ENCODE measurements at places on chromosomes 3 and 15.

GRCh38 chr15:68192117-68192516 is 13.0 kb downstream of the CALML4 start:
- no peak for DNase-seq

- no peak for DNase-seq
These were observed 16.3 kb upstream of the VPS8 start for GRCh38 chr3:184795522-184796190.

GRCh38 chr15:63439536-63440264 is 58.1 kb upstream of the CA12 start:
- no peak for DNase-seq

DNA sequence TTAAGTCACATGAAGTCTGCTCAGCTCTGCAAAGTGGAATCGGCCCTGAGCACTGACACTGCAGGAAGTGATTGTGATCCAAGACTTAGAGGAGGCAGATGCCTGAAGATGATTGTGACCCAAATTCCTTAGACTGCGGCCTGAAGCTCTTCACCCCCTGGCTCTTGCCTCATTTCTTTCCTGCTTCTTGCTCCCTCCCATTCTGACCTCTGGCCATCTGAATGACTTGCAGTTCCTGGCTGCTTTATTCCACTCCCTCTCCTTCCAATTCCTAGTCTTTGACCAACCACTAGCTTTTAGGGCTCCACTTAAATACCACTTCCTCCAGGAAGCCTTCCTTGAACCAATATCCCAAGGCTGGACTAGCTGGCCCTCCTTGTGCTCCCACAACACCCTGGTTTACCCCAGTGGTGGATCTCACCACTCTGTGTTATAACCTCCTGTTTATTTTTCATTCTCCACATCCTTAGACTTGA is 9.9 kb upstream of the EPB42 start:
- no peak for DNase-seq

- no peak for DNase-seq
These were observed 48.2 kb downstream of the MDFIC2 start for GRCh38 chr3:70264122-70264780.

DNA sequence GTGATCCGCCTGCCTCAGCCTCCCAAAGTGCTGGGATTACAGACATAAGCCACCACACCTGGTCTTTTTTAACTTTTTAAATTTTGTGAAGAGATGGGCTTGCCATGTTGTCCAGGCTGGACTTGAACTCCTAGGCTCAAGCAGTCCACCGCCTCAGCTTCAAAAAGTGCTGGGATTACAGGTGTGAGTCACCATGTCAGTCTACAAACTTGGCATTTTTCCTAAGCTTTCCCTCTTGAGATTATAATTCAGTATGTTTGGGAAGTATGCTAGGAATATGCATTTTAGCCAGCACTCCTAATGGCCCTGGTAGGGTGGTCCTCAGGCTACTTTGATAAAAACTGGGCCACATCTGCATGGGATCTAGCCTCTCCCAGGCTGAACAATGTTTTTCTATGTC is 4.4 kb downstream of the WDR73 start:
- no peak for DNase-seq

- DNase-seq, result no peak
These were observed 226.0 kb upstream of the CGNL1 start for GRCh38 chr15:57150066-57150865.

DNA sequence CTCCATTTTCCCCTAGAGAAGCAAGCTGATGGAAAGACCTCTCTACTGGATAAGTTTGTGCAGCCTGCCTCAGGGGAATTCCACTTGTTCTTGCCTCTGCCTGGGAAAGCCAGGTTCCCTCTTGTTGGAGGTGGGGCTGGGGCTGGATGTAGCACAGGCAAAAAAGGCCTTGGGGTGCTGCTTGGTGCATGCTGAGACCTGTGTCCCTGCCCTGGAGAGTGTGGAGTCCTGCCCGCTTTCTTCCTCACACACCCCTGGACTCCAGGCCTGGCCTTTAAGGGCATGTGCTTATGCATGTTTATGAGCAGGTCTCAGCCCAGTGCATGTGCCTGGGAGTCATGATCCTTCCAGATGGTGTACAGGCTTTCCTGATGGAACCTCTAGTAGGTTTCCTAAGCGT is 23.5 kb upstream of the JMJD7 start:
- no peak for DNase-seq

GRCh38 chr3:7332696-7333095 is 471.8 kb downstream of the GRM7 start:
- DNase-seq, result no peak

- no peak for DNase-seq
These were observed 83.5 kb upstream of the LIPC start for GRCh38 chr15:58348095-58348812.

- DNase-seq, result no peak
These were observed 211.9 kb downstream of the LRRN1 start for GRCh38 chr3:4011166-4011565.

All from effector memory CD4-positive, alpha-beta T cell (primary cell).